ENCODE measurements at places on chromosomes 1 and 21.

- no peak for DNase-seq
Measured at GRCh38 chr1:11057477-11057876, 2.3 kb downstream of the SRM start.

DNA sequence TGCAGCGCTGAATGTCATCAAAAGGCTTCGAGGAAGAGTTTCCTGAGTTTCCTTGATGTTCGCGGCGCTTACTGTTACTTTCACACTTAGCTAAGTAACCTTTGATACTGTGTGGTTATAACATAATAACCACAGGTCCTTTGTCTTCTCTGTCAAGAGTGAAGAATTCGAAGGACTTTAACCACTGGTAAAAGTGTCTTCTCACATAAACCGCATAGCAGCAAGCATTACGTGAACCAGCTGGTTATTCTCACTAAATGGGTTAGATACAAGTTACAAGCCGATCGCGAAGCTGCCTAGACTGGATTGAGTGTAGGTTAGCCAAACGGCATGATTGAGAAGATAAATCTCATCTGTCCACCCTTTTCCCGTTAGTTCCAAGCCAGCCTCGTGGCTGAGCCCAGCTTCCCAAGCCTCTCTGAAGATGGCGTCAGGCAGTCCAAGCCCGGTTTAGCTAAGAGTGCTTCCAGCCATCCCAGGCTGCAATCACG is 18.3 kb upstream of the IFNGR2 start:
- no peak for DNase-seq

GRCh38 chr1:197093226-197093885 is 26.3 kb upstream of the F13B start:
- no peak for DNase-seq

DNA sequence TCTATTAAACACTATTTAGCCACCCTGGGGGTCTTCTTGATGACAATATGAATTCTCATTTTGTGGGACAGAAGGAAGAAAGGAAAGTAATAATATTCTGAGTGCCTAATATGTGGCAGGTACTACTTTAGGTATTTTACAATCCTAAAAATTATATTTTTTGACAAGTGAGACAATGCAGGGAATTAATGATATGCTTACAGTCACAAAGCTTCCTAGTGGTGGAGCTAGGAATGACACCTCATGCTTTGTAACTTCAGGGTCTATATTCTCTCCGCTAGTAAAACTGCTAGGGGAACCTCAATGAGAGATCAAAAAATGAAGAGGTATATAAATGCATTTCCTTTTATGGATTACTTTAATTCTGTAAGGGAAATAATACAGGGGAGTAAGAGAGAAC is 44.3 kb downstream of the TPR start:
- no peak for DNase-seq

Measured in activated CD8-positive, alpha-beta memory T cell treated with anti-CD3 and anti-CD28 coated beads for 1 hour (primary cell).